ENCODE measurements at places on chromosomes 12 and 14. TPM values are rescaled to one million over a fixed set of nuclear protein-coding genes. Genes with fewer than 3 reads are reported as not detected.

GRCh38 chr12:5493018-5493417 lies 61.1 kb downstream of the NTF3 start:
- DNase-seq = no peak

DNA sequence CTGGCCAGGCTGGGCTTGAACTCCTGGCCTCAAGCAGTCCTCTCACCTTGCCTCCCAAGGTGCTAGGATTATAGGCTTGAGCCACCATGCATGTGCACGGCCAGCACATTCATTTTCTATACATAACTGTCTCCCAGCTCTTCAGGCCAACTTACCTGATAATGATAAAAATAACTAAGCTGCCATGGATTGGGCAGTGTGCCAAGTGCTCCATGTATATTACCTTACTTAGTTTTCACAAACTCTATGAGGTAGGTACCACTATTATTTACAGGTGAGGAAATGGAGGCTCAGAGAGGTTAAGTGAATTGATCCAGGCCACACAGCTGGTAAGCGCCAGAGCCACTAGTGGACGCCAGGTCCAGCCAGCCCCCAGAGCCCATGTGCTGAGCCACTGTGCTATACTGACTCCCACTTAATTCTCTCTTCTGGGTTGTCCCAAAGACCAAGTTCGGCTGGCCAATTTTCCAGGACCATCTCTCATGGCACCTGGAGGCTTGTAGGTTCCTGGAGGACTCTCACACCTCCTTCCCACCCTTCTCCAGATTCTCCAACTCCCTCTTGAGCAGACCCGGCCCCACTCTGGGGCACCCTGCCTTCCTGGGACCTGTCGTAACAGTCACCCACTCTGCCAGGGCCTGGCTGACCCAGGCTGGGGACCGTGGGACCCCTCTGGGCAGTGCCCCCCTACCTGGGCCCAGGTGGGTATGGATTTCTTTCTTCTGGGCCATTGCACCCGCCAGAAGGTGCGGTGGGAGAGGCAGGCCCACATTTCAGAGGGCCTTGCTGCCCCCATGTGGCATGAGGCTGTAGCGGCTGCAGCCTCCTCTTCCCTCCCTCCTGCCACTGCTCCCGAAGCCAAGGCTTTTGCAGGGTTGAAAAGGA lies 30.2 kb upstream of the CIPC start:
- DNase-seq = peak; percentile 67

Gene KRT6C
- total RNA-seq = not detected

GRCh38 chr12:94277426-94278000 lies 129.1 kb downstream of the PLXNC1 start:
- DNase-seq = no peak

Gene TSPAN11
- 3.8 TPM for total RNA-seq

DNA sequence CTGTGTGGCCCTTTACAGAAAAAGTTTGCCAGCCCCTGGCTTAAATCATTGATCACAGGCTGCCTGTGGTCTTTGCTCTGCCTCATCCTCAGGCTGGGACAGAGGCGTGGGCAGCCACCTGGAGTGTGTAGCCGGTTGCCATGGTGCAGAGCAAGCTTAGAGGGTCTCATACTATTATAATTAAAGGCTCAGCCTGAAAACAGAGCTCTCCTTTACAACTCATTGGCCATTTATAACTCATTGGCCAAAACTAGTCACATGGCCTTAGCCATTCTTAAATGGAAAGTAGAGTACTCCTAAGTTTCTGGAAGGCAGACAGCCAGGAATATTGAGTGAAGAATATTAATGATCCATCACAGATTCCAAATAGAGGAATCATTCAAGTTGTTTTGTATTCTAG lies 3.0 kb downstream of the HSP90B1 start:
- no peak for DNase-seq

DNA sequence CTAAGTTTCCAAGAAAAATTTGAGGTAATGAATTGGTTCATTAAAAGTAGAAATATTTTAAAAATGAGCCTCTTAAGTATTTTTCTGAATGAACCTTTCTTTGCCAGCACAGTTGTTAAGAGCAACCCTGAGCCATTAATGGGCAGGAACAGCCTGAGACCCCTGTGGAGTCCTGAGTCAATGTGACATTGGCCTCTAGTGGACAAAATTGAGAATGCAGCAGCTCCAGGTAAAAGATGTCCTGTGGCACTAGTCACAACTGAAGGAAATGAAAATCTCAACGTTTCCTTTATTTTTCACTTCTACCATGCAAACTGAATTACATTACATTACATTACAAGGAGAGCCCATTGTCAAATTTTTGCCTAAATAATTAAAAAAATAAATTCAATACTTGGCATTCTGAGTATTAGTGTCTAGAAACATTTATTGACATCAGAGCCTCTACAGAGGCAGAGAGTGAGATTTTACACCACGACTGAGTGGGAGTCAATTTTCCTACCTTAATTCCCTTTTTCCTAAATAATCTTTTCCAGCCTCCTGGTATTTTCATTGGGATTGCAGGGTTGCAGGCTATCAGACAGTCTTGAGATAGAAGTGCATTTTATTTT lies 135.7 kb downstream of the PPM1H start:
- DNase-seq = peak; percentile 38

- no peak for DNase-seq
These were observed 8.6 kb upstream of the ASB2 start for GRCh38 chr14:93984987-93985410.

- DNase-seq = no peak
These were observed 17.8 kb upstream of the SALL2 start for GRCh38 chr14:21543963-21544362.
